Nucleus accumbens (tissue), 56 donors: ENCODE measurements at places on chromosomes 5 and 9.

- no peak for DNase-seq
These were observed 132.7 kb downstream of the MTX3 start for GRCh38 chr5:79858410-79858723.

GRCh38 chr5:125295405-125295872 lies 549.0 kb upstream of the ZNF608 start:
- no peak for DNase-seq

DNA sequence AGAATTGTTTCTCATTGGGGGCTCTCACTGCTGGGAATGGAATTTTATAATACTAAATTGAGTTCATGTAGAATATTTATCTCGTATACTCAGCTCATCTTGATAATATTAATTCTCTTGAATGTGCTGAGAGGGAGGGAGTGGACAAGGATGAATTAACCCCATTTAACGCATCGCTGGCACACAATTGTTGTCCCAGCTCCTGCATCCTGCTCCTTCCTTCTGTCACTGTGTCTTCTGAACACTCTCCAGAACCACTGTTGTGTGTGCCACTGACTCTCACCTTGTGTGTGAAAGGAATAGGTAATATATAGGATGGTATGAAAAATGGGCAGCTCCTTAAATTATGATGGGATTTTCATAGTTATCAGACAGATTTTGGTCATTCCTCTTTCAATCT lies 267.3 kb downstream of the MTRR start:
- DNase-seq = no peak

- no peak for DNase-seq
These were observed 8.4 kb downstream of the PLPP7 start for GRCh38 chr9:131297903-131298302.
